ENCODE measurements at places on chromosomes 4 and X.
A peak's percentile ranks its signal among the peaks of the same experiment; 100 is the strongest.

- no peak for DNase-seq
Observed at GRCh38 chr4:176660561-176660960, 132.2 kb downstream of the VEGFC start.

DNA sequence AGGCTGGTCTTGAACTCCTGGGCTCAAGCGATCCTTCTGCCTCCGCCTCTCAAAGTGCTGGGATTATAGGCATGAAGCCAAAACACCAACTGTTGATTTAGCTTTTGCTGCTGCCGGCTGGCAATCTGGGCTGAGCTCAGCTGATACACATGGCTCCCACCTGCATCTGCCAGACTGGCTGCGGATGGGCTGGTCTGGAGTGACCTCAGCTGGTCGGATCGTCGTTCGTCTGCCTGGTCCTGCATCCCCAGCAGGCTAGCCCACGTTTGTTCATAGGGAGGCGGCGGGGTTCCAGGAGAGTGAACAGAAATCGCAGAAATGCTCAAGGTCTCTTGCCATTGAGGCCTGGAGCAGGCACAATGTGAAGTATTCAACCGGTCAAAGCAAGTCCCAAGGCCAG lies 74.4 kb upstream of the DDX3X start:
- no peak for DNase-seq

DNA sequence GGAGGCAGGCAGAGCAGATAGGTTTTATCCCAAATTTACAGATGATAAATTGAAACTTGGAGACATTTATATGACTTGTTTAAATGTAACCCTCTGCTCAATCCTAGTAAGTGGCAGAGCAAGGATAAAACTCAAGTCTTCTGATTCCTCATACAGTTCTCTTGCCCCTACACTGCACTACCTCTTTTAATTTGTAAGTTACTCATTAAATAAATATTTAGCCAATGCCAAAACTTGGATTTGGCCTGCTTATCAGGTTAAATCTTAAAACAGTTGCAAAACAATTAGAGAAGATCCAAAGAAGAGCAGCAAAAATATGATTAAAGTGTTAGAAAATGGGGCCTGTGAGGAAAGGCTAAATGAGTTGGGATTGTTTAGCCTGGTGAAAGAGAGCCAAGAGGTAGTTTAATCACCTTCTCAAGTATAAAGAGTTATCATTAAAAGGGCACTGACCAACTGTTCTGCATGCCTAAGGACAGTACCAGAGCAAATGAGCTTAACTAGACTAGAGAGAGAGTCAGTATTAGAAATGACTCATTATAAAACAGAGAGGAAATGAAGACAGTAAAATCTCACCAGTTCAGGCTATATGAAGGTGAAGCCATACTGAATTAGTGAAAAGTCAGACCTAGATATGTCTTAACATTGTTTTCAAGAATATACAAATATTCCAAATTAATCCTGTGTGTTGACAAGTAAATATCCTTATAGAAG lies 146.3 kb downstream of the GRIA3 start:
- DNase-seq = no peak

- peak; percentile 93 for DNase-seq
Observed at GRCh38 chrX:22063284-22063683, 31.2 kb downstream of the PHEX start.

DNA sequence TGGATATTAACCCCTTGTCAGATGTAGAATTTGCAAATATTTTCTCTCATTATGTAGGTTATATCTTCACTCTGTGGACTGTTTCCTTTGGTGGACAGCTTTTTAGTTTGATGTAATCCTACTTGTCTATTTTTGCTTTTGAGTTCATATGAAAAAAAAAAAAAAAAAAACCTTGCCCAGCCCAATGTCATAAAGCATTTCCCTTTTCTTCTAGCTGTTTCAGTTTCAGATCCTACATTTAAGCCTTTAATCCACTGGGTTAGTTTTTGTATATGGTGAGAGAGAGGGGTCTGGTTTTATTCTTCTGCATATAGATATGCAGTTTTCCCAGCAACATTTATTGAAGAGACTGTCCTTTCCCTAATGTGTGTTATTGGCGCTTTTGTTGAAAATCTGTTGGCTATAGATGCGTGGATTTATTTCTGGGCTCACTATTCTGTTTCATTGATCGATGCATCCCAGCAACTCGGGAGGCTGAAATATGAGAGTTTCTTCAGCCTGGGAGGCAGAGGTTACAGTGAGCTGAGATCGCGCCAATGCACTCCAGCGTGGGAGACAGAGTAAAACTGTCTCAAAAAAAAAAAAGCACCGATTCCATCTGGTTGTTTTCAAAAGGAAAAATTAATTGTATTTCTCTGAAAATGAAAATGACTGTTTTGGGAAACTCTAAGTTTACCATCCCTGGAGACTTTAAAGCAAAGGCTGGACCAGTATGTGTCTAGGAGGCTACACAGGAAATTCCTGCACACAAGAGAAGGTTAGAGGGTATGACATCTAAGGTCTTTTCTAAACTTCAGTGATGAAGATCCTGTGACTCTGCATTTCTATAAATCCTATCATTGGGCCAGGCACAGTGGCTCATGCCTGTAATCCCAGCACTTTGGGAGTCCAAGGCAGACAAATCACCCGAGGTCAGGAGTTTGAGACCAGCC lies 35.6 kb downstream of the STEEP1 start:
- peak; percentile 22 for DNase-seq

GRCh38 chr4:150573534-150573933 lies 8.4 kb upstream of the MAB21L2 start:
- no peak for DNase-seq

- DNase-seq = no peak
Observed at GRCh38 chrX:29308726-29309125, 721.5 kb downstream of the IL1RAPL1 start.

DNA sequence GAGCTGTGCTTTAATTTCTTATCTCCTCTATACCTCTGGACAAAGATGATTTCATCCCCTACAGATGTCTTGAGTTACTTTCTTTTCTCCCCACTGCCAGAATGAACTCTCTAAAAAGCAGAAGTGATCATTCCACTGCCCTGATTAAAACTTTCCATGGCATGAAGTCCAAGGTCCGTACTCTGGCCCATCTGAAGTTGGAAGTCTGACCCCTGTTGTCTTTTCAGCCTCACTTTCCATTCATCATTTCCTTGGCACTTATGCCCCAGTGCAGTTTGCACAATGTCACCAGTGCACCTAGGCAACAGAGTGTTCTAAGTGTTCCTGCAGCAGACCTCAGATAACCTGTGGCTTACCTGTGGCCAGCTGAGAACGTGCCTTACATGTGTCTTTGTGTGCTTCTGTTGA lies 242.4 kb downstream of the FRAS1 start:
- peak; percentile 10 for DNase-seq

GRCh38 chr4:147157860-147158701 lies 212.4 kb upstream of the TTC29 start:
- DNase-seq = no peak

DNA sequence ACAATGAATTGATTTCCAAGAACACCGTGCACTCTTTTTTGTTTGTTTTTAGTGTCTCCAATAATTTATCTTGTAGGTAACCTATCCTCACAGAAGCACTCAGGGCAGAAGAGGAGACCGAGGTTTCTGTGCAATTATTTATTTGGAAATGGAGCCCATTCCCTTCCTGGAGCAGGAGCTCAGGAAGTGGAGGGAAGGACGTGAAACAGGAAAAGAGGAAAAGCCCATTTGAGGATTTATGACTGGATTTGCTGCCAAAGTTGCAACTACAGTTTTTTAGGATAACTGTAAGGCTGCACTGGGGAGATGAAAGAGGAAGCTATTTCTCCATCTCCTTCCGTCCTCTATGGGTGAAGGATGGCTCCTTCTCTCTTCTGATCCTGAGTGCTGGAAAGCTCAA lies 31.7 kb upstream of the MXRA5 start:
- DNase-seq = no peak

GRCh38 chr4:126405369-126405982 lies 1090.7 kb downstream of the FAT4 start:
- DNase-seq = peak; percentile 11

- DNase-seq = peak; percentile 59
Observed at GRCh38 chrX:41322821-41323603, 10.9 kb upstream of the DDX3X start.

DNA sequence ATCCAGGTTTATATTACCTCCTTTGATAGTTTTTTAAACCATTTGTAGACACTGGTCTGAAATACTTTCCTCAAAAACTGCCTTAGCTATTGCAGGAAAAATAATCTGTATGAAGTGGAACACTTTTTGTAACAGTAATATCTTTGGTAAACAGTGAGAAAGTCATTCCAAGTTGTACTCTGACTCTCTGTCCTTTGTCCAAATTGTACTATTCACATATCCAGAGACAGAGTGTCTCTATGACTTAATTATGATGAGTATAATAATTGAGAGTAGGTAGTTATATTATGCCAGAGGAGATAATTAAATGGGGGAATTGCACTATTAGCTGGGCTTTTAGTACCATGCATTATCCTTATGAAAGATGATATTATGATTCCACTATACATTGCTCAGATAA lies 112.6 kb upstream of the LCORL start:
- no peak for DNase-seq

Data from KBM-7 (cell line).